NCI-H226 (cell line): ENCODE measurements at places on chromosomes 1 and 21.

DNA sequence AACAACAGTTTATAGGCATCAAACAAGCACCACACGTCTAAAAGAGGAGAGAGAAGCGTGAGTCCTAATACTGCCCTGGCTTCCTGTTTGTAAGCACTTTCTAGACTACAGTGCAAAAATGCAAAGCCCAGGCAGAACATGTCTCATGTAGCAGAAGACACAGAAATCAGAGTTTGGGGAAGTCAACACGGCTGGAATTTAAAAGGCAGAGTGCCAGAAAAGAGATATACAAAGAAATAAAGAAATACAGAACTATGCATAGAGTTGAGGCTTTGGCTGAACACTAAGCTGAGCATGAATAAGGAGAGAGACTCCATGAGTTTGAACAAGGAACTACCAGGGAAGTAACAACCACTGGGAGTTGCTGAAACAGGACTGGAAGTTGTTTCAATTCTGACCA is 566.6 kb upstream of the NR5A2 start:
- DNase-seq: no peak

DNA sequence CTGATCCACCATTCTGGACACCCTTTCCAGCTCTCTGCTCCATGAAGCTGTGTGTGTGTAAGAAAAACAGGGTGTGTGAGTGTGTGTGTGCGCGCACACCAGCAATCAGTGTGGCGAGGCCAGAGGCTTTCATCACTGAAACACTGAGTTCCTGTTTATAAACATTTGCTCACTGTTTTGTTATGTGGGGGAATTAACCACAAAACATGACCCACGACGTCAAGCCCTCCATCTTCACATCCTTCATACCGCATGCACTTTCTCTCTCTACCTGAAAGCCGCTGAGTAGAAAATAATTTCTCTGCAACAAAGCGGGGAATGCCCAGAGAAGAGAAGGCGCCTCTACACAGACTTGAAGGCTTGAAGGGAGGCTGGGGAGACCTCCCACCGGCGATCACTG is 148.9 kb upstream of the IRF2BP2 start:
- no peak for DNase-seq

GRCh38 chr1:76257823-76258222 is 183.3 kb downstream of the ST6GALNAC3 start:
- no peak for DNase-seq

DNA sequence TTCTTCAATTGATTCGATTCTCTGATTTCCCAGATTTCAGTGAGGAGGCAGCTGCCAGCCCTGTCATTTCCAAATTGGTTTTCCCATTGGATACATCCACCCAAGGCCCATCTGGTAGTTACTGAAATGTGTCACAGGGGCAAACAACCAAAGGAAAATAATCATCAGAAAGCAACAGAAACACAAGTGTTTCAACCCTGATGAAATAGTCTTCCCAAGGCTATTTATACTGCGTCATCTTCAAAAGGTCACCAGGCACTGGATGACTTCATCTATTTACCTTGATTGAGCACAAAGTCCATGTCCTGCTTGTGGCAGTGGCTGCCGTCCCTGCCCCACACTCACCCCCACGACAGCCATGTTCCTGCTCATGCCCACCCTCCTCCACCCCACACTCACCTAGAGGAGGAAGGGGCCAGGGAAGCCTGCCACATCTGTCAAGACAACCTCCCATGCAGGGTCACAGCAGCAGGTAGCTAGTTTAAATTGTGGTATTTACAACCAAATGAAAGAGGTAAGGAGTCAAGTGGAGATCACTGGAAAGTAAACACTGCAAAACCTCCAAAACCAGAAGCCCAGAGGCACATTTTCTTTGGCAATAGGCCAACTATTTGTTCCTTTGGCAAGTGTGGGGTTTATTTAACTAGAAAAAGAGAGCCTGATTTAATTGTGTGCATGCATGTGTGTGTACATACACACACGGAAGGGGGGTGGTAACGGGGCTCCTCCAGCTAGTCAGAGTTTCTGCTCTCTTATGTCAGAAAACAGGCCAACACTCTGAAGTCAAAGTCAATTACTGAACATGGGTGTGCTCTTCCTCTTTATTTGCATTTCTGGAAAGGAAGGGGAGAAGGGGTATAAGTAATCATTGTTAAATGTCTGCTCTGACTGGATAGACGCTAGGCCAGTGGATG is 49.5 kb upstream of the RAB4A start:
- DNase-seq: peak; percentile 25

DNA sequence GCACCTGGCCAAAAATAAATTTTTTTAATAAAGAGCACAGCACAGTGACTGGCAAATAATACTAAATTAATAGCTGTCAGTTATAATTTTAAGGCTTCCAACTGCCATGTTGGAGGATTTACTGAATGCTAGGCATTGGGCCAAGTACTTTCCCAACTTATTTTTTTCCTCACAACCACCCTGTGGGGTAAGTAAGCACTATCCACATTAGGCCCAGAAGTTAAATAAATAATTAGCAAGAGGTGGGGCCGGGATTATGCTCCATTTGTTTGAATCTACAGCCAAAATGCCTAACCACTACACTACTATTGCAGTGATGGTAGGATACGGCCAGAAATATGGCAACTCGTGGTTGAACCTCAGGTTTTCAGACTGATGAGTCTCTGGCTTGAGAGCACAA is 4.6 kb upstream of the TRNAU1AP start:
- no peak for DNase-seq

DNA sequence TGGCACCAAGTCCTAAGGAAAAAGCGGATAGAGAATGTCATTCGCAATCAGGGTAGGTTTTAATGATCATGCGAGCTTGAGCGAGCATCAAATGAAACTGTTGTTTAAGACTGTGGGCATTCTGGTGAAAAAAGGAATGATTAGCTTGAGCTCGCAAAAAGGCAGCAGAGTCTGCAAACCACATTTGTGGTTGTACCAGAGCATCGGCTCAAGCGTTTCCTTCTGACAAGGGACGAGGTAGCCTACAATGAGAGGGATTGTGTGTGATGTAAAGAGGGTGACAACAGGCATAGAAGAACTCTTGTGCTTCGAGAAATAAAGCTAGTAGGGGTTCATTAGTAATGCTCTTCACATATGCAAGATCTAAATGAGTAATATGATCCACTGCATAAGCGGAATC is 11.1 kb upstream of the CD48 start:
- no peak for DNase-seq

DNA sequence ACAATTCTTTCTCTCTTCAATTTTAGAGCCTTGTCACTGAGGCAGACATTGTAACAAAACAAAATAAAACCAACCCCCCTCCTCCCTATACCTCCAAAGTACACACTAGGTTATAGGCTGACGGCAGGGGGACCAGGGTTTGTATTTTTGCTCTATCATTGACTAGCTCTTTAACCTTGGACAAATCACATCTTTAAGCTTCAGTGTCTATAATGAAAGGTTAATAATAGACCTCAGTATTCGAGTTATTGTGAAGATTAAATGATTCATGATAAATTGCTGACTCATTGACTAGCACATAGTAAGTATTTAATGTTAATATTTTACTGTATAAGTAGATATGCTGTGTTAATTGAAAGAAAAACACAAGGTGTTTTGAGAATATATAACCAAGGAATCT is 1267.6 kb upstream of the ADGRL2 start:
- DNase-seq: no peak

- no peak for DNase-seq
Observed at GRCh38 chr1:5562769-5563168, 429.5 kb downstream of the NPHP4 start.

DNA sequence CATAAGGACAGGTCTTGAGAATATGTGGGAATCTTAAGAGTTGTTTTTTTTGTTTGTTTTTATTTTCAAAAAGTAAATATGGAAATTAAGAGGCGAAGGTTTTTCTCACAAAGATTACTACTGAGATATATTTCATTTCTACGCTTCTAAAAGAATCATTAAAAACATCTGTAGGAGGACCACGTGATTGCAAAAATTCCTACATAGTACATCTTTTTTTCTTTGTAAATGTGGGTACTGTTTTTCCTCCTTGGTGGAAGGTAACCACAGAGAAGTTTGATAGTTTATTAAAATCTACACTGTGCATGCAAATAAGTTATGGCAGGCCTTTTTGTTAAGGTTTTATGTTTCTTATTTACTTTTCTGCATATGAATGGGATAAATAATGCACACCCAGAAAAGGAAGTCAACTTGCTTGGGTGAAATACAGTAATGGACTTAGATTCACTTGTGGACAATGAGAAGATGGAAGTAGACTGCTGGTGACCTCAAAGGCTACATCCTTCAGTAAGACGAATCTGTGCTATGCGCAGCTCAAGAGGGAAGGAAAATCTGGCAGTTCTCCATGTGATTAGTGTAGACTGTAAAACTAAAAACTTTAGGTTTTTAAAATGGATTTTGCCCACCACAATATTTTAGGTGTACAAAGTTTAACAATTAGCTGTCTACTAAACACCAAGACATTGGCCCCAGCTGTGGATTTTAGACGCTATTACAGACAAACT is 2.0 kb downstream of the AK5 start:
- DNase-seq: no peak

DNA sequence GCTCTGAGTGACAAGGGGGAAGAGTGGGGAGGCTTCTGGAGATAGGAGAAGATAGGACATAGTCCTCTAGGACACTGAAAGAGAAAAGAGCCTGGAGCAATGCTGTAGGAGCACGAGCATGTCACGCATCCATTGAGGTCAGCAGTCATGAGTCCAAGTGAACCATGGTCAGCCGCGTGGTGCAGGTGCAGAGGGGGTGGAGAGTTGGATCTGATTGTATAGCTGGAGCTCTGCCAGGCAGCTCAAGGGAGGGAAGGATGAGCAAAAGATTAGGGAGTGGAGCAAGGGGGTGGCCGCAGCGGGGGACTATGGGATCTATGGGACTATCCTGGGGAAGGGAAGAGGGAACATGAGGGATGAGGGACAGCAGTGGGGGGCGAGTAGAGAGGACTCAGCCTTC is 14.0 kb downstream of the PADI1 start:
- no peak for DNase-seq

DNA sequence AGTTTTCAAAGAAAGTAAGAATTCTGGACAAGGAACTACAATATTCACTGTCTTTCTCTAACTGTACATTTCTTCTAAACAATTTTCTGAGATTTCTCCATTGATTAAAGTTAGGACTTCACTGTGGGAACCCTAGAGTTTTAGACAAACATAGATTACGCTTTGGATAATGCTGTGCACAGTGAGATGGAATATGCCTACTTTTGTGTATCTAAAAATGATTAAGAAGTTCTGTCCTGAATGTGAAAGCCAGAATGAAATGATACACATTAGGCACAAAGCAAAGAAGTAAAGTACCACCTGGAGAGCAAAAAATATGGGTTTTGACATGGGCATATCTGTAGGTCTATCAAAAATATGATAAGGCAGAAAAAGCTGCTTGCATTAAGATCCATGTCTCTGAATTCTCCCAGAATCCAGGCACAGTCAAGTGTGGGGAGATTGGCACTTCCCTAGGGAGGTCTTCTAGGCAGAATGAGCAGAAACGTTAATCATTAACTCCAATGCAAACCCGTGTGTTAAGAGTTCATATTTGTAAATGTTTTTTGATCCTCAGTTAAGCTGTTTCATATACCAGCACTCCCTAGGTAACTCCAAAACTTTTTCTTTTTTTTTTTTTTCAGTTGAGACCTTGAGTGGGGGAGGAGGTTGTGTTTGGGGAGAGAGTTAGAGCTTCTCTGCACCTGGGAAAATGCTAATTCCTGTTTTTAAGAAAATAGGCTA is 467.1 kb downstream of the LMO4 start:
- no peak for DNase-seq

GRCh38 chr1:13749543-13750341 is 49.8 kb downstream of the PRDM2 start:
- DNase-seq: peak; percentile 13

- no peak for DNase-seq
Observed at GRCh38 chr1:156627313-156627880, 8.2 kb downstream of the HAPLN2 start.

GRCh38 chr1:71193153-71193552 is 112.3 kb upstream of the ZRANB2 start:
- no peak for DNase-seq

DNA sequence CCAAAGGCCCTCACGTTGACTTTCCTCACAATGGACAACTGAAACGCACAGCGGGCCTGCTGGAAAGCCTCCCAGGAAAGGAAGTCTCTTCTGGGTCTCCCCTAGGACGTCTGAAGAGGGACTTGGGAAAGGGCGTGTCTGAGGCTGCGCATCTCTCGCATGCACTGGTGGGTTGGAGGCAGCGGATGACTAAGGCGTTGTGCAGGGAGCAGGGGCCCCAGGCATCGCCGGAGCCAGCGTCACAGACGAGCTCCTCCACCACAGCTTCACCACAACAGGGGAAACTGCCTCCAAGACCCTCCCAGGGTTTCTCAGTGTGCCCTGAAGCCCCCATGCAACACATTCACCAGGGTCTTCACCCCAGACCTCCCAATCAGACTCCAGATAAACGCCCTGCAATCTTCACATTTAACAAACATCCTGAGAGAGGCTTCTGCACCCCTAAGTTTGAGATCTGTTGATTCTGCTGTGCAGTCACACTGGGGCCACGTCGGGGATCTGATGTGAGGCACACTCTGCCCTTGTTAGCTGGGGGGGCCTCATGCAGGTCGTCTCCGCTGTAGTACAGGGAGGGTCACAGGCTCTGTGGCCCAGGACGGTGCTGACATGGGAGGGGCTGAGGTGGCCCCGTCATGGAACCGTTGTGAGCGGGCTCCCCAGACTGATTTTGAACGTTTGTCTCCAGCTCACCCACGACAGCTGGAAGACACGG is 7.0 kb upstream of the TFF1 start:
- DNase-seq: no peak

- DNase-seq: no peak
Observed at GRCh38 chr1:11431941-11432507, 46.9 kb upstream of the DISP3 start.

- DNase-seq: no peak
Observed at GRCh38 chr1:212633161-212633560, 24.6 kb downstream of the ATF3 start.

DNA sequence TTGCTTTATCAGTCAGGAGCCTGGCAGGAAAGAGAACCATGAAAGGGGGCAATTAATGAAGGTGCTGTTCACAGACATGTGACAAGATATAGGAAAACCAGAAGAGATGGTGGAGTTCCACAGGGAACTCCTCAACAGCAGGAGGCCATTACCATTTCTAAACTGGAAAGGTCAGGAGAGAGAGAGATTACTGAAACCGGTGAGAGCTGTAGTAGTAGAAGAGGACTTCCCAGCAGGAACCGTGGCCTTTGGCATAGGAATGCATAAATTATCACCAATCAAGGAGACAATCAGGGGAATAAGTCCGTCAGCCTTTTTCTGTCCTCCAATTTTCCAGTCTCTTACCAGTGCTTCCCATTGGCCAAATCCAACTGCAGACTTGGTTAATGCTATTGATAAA is 23.0 kb upstream of the ABCD3 start:
- no peak for DNase-seq
